ENCODE measurements at places on chromosomes 2 and 18.

- no peak for DNase-seq
These were observed 34.8 kb upstream of the KCNF1 start for GRCh38 chr2:10876963-10877362.

GRCh38 chr18:9711361-9712129 is 3.4 kb downstream of the RAB31 start:
- no peak for DNase-seq

- no peak for DNase-seq
These were observed 2063.5 kb downstream of the SUCLG1 start for GRCh38 chr2:82395531-82395930.

- no peak for DNase-seq
These were observed 18.5 kb upstream of the SEMA4C start for GRCh38 chr2:96888072-96889011.

DNA sequence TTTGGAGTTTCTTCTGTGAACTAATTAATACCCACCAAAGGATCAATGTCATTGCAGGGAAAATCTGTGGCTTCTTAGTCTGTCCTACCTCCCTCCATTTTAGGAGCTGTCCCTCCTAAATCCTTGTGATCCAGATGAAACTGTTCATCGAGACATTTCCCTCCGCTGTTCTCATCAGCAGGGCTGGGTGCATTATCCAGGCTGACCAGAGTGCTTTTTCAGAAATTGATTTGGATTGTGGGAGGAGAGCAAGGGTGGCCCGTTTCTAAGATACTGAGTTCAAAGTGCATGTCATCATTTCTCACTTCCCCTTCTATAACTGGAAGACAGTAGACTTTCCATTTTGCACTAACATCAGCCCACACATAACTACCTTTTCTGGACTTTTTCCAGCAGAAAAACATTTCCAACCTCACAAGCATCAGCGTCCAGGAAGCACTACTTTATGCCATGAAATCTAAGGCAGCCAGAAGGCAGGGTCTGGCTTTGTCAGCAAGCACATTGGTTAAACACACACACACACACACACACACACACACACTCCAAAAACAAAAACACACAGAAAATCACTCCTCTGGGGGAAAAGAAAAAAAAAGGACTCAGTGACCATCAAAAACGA is 94.1 kb downstream of the ANKRD44 start:
- DNase-seq = no peak

DNA sequence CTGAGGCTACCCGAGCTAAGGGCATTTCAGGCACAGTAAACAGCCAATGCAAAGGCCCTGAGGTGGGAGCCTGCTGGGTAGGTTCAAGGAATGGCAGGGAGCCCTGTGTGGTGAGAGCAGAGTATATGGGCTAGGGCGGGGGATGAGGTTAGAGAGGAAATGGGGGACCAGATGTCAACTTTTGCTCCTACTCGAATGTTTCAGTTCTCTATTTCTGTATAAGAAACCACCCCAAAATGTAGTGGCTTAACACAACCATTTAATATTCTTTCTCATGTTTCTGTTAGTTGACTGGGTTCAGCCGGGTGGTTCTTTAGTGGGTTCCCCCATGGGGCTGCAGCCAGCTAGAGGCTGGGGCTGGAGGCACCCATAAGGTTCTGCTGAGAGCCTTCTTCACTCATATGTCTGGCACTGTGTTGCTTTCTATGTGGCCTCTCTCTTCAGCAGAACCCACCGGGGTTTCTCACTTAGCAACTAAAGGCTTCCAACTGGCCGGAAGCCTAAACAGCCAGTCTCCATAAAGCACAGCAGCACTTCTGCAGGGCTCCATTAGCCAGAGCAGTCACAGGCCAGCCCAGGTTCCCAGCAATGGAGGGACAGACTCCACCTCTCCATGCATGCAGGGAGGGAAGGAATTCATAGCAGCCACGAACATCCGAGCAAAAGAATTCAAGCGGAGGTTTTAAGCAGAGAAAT is 5.6 kb upstream of the ATOH8 start:
- no peak for DNase-seq

DNA sequence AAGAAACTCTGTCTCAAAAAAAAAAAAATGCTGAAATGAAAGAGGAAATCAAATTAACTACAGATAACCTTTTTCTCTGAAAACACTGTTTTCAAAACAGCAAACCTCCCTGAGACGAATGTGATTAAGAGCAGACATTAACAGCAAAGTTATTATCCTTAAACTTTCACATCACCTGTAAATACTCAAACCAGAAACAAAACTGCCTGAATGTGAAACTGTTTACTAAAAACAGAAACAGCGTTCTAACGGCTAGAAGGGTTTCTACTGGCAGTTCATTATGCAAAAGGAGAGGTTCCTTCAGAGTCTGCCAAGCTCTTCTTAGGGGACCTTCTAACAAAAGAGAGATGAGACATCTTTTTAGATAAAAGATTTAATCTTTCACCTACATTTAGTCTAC is 45.9 kb downstream of the PNO1 start:
- no peak for DNase-seq

- DNase-seq = no peak
These were observed 273.5 kb upstream of the HS6ST1 start for GRCh38 chr2:128591861-128592822.

GRCh38 chr2:168773719-168774521 is 28.5 kb upstream of the NOSTRIN start:
- no peak for DNase-seq
